Stimulated activated CD4-positive, alpha-beta T cell treated with anti-CD3 and anti-CD28 coated beads, Interleukin-1b, Interleukin-23, amount 100 ng/mL, for 1 hour (primary cell): ENCODE measurements at places on chromosomes 3 and 15.

DNA sequence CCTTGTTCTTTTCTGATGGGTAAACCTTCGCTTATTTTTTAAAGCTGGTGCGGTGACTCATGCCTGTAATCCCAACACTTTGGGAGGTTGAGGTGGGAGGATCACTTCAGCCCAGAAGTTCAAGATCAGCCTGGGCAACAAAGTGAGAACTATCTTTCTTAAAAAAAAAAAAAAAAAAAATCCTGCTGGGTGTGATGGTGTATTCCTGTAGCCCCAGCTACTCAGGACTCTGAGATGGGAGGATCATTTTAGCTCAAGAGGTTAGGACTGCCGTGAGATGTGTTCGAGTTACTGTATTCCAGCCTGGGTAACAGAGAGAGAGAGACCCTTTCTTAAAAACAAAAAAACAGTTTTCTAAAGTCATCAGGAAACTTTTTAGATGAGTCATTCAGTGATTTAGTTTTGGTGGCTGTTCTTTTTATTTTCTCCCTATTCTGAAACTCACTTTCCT is 37.7 kb downstream of the SLMAP start:
- DNase-seq: no peak

GRCh38 chr3:85255949-85256348 is 297.2 kb downstream of the CADM2 start:
- DNase-seq: no peak

DNA sequence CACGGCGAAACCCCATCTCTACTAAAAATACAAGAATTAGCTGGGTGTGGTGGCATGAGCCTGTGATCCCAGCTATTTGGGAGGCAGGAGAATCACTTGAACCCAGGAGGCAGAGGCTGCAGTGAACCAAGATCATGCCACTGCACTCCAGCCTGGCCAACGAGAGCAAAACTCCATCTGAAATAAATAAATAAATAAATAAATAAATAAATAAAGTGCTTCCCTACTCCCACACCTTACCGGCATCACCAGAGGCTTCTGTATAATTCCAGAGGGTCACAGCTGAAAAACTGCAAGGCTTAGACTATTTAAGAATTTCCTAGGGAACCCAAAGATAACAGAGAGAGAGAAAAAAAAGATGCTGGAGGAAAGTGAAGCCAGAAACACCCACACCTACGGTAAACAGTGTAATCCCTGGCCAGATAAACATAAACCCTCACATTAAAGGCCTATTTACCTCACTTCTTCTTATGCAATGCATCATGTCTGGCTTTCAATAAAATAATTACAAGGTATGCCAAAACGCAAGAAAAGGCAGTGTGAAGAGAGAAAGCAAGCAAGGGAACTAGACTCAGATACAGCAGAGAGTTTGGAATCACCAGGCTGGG is 15.0 kb upstream of the TRPM1 start:
- DNase-seq: no peak

DNA sequence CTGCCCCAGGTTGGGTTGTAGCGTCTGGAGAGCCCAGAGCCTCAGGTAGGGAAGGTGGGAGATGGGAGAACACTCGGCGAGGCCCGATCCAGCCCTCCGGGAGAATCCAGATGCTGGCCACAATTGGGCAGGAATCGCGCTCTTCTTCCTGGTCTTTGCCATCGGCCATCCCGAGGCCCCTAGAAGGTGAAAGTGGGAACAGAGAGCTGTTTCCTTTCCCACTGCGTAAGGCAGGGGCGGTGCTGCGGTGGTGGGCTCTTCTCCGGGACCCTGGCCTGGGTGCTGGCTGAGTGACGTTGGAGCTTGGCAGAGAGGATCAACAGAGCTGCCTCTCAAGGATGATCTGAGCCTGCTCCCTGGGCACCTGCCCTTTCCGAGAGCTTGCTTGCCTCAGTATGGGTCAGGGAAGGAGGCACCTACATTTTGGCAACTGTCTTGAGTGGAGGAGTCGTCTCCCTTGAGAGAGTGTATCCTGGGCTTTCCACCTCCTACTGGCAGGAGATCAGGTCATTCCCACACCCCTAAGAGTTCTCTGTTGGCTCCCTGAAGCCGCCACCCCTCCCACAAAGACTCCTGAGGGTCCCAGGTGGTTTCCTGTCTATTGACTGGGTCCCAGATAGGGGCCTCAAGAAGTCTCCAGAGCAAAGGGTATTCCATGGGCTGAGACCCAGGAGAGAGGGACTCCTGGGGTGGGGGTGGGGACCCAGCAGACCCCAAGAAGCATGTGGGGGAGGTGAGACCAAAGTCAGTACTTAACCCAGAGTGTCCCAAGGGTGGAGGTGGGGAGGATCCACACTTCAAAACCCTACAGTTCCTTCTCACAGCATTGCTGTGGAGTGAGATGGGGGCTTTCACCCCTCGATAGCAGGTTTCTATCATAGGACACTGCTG is 1.6 kb downstream of the C15orf39 start:
- no peak for DNase-seq

DNA sequence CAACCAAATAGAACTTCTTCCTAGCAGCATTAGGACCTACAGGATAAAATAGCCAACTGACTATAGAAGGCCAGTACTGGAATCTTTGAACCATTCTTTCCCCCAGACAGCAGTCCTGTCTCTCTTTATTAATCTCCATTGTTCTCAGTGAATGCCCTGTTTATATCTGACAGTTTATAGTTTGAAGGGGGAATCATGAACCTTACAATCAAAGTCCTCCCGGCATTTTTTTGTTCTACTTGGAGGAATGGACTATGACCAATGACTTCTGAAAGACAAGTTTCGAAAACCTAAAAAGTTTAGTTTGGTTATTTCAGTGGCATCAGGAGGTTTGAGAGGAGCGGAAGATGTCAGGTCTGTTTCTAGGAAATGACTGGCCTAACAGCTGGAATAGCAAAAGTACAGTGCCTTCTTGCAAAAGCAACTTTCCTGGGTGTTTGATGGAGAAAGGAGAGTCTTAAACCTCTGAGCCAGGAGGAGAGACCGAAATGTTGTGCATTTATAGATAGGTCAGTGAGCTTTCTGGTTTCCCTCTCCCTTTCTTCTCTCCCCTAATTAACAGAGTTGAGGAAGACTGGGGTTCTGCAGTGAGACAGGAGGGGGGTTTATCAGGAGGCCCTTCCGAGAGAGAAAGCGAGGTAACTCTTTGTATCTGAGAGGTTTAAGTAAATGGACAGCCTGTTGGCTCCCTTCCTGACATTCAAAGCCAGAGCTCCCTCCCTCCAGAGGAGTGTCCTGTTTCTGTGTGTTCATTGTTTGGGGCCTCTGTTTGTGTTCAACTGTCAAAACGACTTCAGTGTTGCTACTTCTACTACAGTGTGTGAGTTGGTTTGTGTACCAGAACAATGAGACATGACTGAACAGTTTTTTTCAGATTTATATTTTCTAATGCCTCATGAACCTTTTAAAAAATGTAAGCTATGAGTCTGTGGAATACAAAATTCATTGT is 383.0 kb upstream of the RARB start:
- no peak for DNase-seq

DNA sequence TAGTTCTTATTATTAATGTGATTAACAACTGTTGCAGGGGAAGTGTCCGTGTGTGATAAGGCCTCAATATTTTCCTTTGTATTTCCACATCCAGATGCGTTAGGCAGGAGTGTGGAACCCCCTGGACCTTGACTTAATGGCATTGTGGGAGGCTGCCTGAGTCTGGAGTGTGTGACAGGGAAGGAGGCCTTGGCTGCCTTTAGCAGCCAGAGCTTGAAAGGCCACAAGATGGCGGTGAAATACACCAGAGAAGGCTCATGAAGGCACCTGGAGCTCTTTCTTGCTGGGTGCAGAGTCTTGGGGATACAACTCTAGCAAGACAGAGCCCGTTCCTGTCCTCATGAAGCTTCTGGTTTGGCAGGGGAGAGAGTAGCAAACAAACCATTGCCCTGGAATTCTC is 36.9 kb downstream of the POLR2M start:
- DNase-seq: no peak

GRCh38 chr3:4421121-4421520 is 45.9 kb downstream of the SUMF1 start:
- no peak for DNase-seq
